ENCODE measurements at places on chromosomes 4 and X. TPM values are rescaled to one million over a fixed set of nuclear protein-coding genes. Genes with fewer than 3 reads are reported as not detected.
A peak's percentile ranks its signal among the peaks of the same experiment; 100 is the strongest.

Gene PNMA6F
- total RNA-seq: not detected

DNA sequence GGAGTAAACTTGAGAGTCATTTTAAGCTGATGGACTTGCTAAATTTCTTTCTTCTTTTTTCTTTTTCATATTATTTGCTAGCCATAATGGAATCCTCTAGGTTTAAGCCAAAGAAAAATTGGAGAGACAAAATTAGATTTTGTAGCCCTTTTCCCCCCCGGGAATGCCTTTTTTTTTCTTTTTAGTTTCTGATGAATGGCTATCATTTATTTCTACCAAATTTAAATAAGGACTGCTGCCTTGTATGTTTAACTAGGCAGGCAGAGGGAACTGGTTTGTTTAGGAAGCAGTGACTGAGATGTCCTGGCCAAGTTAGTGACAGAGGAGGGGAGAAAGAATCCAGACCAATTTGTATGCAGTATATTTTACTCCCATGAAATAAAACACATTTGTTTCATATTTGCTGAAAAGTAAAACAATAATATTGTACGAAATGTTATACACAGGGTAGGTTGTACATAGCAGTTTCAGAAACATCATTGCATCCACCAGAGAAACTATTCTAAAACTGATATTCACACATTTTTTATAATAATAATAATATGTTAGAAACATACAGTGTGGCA is 5.7 kb downstream of the PITX2 start:
- DNase-seq: no peak
- H3K4me1 ChIP-seq: peaks cover 61% of the 10 kb centered on the region
- no peak overlapping the region for H3K27ac ChIP-seq

DNA sequence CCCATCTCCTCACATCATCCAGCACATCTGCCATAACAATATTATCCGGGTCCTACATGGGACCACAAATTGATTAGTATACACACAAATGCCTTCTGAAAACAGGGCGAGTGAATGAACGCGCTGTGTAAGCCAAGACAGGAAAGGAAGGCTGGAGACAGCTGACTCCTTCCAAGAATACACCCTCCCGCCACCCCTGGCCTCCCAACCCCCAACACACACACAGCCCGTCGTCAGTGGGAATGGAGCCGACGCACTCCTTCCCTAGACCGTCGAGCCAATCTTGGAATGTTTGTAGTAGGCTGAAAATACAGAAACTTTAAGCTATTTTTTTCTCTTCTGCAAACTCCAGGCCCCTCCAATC is 319 bp upstream of the MAGEH1 start:
- no peaks in the 10 kb centered on the region for H3K27me3 ChIP-seq
- H3K4me3 ChIP-seq: peak overlapping the region; percentile 73
- no peaks in the 10 kb centered on the region for H3K36me3 ChIP-seq
- DNase-seq: no peak
- H3K27ac ChIP-seq: no peak overlapping the region
- H3K4me1 ChIP-seq: no peaks in the 10 kb centered on the region

DNA sequence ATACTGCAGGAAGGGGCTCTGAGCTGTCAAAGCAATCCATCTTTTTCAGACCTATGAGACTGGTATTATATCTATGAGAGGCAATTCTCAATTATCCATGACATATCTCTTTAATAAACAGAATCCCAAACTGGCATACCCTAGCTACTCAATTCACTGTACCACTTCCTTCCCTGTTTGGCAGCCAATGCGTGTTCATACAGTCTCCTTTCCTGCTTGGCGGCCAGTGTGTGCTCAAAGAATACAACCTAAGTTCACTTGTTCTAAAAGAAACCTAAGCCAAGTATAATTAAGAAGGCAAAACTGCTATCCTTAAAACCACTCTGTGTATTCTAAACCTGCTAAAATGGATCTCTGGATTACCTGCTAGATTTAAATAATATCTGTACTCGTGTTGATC is 38.3 kb downstream of the ARHGEF9 start:
- no peak overlapping the region for H3K27ac ChIP-seq
- no peak for DNase-seq
- no peaks in the 10 kb centered on the region for H3K27me3 ChIP-seq
- no peak overlapping the region for H3K4me3 ChIP-seq
- no peaks in the 10 kb centered on the region for H3K36me3 ChIP-seq
- H3K4me1 ChIP-seq: peaks cover 37% of the 10 kb centered on the region

- no peak overlapping the region for H3K4me3 ChIP-seq
- no peaks in the 10 kb centered on the region for H3K27me3 ChIP-seq
- DNase-seq: no peak
Observed at GRCh38 chrX:750263-750662, 119.7 kb downstream of the SHOX start.

Gene PPP4R3C
- total RNA-seq: not detected

GRCh38 chr4:160386846-160387245 is 1284.0 kb downstream of the RAPGEF2 start:
- H3K36me3 ChIP-seq: no peaks in the 10 kb centered on the region
- no peaks in the 10 kb centered on the region for H3K4me1 ChIP-seq
- no peak overlapping the region for H3K27ac ChIP-seq

Gene RTL3
- total RNA-seq: not detected

DNA sequence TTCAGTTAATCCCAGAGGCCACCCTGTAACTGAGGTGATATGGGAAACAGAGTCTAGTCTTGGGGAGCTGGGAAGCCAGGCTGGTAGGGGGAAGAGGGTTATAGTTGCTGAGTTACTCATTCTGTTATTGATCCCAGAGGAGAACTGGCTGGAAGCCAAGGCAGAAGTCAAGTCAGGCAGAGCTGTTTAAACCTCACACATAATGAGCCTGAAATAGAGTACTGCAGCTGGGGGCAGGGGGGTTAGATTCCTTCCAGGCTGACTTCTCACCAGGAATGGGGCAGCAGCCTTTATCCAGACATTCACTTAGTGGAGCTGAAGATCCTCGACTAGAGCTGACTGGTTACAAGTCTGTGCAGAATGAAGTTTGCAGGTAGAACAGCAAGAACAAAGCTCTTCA is 144.9 kb downstream of the C4orf33 start:
- DNase-seq: peak; percentile 6
- no peak overlapping the region for H3K27ac ChIP-seq
- H3K36me3 ChIP-seq: no peaks in the 10 kb centered on the region

DNA sequence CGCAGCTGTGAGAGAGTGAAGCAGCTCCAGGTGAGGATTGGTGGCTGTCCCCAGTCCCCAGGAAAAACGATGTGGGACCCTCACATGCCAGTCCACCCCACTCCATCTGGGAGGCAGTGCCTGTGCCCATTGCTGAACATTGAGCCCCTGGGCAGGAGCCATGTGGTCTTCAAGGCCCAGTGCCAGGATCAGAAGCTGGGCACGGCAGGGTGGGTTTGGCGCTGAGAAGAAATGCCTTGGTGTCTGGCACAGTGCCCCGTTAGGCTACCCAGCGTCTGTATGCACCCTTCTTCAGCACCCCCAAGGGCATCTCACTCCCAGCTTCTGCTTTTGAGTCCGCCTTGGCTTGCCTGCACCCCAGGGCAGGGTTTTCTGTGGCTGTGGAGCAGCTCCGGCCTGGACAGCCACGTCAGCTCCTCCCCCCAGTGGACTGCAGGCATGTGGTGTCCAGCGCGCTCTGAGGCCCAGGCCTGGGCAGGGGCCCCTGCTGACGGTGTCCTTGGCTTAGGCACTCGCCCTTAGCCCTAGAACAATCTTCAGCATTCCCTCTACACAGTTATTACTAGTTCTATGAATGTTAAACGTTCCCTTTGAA is 28.6 kb downstream of the RGS12 start:
- H3K4me1 ChIP-seq: peaks cover 30% of the 10 kb centered on the region
- no peak for DNase-seq
- no peaks in the 10 kb centered on the region for H3K27me3 ChIP-seq
- peak overlapping the region; percentile 96 for H3K27ac ChIP-seq

DNA sequence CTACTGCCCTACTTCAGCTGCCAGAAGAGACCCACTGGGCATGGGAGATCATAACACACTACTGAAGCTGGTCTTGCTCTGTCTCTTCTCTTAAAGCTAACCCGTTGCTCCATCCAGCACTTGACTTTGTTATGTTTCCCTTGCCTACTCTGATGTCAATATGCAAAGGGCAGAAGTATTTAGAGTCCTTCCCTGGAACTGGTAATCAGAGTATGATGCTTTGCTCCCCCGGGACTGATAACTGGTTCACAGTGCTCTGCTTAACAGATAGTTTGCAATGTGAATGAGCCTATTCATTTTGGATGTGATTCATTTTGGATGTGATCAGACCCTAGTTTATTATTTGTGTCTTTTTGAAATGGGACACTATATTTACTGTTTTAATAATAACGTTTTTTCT is 12.3 kb upstream of the UCP1 start:
- no peaks in the 10 kb centered on the region for H3K36me3 ChIP-seq
- H3K27ac ChIP-seq: no peak overlapping the region
- H3K27me3 ChIP-seq: peaks cover 35% of the 10 kb centered on the region
- DNase-seq: no peak
- no peaks in the 10 kb centered on the region for H3K4me1 ChIP-seq

Gene EDNRA
- total RNA-seq: 3.4 TPM

All from neural progenitor cell (in vitro differentiated cells).